Amniotic stem cell (primary cell): ENCODE measurements at places on chromosomes 7 and 10.

- no peak for DNase-seq
These were observed 2.6 kb downstream of the CRHR2 start for GRCh38 chr7:30679664-30680063.

DNA sequence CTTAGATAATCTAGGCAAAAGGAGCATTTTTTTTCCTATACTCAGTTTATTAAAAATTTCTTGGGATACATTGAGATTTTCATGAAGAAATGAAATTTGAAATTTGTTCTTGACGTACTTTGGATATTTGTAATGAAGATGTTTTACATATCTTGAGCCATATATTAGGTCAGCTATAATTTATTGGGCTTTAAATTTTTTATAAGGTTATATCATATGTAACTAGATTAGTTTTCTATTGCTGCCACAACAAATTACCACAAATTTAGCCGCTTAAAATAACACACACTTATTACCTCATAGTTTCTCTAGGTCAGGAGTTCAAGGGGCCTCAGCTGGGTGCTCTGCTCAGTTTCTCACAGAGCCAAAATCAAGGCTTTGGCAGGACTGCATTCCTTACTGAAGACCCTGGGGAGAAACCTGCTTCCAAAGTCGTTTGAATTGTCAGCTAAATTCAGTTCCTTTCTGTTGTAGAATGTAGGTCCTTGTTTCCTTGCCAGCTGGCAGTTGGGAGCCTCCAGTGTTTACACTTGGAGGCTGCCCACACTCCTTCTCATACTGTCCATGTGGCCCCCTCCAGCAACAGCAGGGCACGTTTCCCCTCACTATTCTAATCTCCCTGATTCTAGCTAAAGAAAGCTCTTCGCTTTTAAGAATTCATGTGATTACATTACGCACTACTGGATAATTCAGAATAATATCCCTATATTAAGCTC, 42.6 kb upstream of the DNAH11 start:
- DNase-seq = no peak

- no peak for DNase-seq
These were observed 118.4 kb upstream of the WDR11 start for GRCh38 chr10:120732643-120733313.

- DNase-seq = no peak
These were observed 732 bp downstream of the FAM53B start for GRCh38 chr10:124743191-124744101.

- no peak for DNase-seq
These were observed 15.7 kb downstream of the DNAJB6 start for GRCh38 chr7:157352516-157352915.

DNA sequence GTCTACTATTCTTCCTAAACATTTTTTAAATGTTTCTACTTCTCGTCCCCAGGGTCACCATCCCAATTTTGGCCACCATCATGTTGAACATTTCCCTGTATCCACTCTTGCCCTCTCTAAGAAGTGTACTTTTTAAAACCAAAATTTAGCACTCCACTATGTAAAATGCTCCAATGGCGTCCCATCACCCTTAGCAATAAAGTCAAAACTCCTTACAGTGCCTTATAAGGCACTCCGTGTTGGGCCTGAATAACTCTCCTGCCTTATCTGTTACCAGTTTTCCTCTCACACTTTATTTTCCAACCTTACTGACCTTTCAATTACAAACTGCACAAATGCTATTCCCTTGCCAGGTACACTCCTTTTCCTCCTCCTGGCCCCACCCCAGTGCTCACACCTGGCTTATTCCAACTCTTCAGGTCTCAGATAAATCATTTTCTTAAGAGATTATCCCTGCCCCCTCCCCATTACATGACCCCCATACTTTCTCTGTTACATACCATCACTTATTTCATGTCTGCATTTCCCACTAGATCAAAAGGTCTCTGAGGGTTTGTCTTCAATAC, 1.3 kb downstream of the TMEM168 start:
- no peak for DNase-seq

GRCh38 chr10:116723428-116724281, 18.7 kb downstream of the HSPA12A start:
- no peak for DNase-seq

DNA sequence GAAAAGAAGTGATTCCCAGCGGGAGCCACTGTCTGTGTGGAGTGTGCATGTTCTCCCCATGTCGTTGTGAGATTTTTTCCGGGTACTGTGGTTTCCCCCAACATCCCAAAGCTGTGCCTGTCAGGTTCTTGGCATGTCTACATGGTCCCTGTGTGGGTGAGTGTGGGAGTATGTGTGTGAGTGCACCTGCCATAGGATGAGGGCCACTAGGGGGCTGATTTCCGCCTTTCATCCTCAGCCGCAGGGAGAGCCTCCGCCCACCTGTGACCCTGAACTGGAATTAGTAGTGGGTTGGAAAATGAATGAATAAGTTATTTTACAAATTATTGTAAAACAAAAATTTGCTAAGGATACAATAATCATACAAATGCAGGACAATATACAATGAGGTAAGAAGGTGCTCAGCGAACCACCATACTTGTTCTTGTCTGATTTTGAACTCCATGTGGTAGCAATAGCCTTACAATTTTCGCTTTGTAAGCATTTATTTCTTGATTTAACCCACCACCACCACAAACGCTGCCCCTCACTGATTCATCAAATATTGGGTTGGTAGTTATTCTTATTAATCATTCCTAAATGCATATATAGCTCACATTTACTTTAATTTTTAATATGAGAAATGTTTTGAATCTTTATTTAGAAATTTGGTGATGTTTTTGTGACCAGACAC, 641.2 kb upstream of the VSTM2A start:
- no peak for DNase-seq

DNA sequence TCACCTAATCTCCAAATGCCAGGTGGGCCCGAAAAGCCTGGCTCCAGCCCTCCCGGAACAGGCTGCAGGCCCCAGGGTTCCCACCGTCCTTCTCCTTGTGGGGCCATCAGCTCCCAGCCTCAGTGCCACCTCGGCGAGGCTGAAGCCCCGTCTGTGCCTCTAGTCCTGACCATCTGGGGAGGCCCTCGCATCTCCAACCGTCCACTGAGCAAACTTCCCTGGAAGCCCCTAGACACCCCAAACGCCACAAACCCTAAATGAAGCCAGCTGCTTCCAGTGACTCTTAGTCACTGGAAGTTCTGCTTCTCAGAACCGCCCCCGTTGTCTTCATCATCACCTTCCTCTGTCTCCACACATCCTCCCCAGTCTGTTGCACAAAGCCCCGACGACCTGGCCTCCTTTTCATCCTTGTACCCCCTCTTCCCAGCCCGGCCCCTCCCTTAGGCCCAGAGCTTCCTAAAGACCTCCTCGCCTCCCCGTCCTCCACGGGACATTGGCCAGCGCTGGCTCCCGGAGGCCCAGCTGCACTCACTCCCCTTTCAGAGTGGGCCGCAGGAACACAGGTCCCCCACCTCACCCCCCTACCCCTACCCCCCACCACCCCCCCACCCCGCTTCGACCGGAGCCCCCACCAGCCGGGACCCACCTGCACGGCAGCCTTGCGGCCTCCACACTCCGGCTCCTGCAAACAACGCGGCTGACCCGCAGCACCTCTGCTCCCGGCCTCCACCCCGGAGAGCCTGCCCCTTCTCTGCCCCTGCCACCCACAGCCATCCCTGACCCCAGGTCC, 1.1 kb upstream of the DIP2C start:
- DNase-seq = no peak

- DNase-seq = no peak
These were observed 647.4 kb downstream of the XPNPEP1 start for GRCh38 chr10:109275960-109276359.

- no peak for DNase-seq
These were observed 30.5 kb upstream of the TRIM8 start for GRCh38 chr10:102613785-102614184.

GRCh38 chr10:7054915-7055314, 355.9 kb downstream of the SFMBT2 start:
- no peak for DNase-seq

DNA sequence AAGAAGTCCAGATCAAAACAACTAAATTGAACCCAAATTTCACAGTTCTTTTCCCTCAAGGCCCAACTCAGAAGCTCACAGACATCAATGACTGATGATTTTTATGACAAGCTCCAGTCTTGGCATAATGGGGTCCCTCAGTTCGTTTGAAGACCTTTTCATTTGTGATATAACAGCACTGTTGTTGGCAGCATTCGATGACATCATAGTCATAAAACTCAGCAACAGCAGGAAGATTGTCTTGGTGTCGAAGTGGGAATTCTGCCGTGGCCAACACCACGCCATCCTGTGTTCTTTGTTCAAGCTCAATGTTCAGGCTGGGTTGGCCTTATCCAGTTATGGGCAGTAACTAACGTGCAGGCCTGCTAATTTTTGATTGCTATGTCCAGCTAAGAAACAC, 261.7 kb downstream of the C7orf25 start:
- no peak for DNase-seq

DNA sequence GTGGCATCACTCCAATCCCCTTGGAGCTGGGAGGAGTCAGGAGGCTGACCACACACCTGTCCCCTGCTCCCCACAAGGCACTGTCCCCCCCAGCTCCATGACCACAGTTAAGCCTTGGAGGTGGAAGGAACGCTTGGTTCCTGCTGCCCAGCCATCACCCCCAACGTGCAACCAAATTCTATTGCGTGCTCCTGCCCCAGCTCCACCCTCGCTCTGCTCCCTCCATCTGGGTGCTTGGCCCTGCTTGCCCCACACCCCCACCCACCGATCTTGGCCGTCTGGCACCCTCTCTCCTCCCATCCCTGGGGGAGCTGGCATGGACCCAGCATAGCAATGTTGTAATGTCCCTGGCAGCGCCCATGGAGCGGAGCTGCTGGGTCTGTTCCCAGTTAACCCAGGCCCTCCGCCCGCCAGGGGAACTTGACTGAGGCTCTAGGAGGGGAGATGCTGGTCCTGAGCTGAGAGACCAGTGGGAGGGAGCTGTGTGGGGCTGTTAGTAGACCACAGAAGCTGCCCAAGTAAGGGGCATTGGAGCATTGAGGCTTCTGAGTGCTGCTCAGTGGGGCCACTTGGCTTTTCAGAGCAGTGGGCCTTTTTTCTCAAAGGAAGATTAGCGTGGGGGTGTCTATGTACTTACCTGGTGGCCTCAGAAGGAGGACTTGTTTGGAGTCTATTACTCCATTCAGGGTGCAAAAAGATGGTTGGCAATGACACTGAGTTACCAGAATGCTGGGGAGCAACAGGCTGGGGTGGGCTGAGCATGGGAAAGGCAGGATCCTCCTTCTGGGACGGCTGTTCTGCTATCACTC, 1.1 kb downstream of the EPHB6 start:
- no peak for DNase-seq

- DNase-seq = no peak
These were observed 265.1 kb upstream of the KLF14 start for GRCh38 chr7:130998993-130999602.

- DNase-seq = no peak
These were observed 35.9 kb downstream of the LRRC4 start for GRCh38 chr7:127995156-127995880.

GRCh38 chr10:44981172-44982113, 2.8 kb upstream of the DEPP1 start:
- DNase-seq = peak; percentile 59

GRCh38 chr10:130300608-130301020, 164.4 kb downstream of the GLRX3 start:
- no peak for DNase-seq
